ENCODE measurements at places on chromosomes 5 and 9.

GRCh38 chr5:6386271-6386670 lies 7.9 kb upstream of the MED10 start:
- DNase-seq = no peak

GRCh38 chr5:170235876-170236864 lies 3.4 kb downstream of the C5orf58 start:
- DNase-seq = no peak

DNA sequence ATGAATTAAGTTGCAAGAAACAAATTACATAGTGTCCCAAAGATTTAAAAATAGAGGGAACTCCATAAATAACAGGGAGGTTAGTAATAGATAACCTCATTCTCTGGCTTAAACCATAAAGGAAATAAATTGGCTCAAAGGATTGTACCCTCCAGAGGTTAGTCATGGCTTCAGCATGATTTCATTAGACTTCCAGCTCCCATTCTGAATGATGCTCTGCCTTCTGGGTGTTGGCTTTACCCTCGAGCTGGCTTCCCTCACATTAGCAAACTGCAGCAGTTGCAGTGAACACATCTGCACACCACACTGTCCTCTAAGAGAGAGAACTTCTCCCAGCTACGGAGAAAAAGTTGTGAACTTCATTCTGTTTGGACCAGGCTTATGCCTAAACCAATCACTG lies 70.4 kb downstream of the RGS7BP start:
- no peak for DNase-seq

- no peak for DNase-seq
Measured at GRCh38 chr5:65413822-65414221, 67.9 kb downstream of the ADAMTS6 start.

DNA sequence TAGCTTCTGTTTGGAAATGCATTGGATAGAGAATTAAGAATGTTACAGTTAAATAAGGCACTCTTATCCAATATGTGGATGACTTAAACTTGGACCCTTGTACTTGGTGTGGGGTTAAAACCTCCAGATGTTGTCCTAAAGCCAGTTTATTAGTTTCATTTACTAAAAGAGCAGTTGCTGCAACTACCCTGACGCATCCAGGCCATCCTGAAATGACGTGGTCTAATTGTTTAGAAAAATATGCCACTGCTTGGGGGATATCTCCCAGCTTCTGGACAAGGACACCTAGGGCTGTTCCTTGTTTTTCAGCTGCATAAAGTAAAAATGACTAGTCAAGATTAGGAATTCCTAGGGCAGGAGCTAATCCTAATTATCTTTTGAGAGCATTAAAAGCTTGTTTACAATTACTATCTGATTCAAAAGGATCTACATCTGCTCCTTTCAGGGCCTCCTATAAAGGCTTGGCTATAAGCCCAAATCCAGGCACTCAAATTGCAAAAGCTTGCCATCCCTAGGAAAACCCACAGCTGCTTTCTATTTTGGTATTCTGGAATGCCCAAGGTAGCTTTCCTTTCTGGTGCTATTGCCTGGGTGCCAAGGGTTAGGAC lies 45.7 kb upstream of the SLCO4C1 start:
- DNase-seq = no peak

DNA sequence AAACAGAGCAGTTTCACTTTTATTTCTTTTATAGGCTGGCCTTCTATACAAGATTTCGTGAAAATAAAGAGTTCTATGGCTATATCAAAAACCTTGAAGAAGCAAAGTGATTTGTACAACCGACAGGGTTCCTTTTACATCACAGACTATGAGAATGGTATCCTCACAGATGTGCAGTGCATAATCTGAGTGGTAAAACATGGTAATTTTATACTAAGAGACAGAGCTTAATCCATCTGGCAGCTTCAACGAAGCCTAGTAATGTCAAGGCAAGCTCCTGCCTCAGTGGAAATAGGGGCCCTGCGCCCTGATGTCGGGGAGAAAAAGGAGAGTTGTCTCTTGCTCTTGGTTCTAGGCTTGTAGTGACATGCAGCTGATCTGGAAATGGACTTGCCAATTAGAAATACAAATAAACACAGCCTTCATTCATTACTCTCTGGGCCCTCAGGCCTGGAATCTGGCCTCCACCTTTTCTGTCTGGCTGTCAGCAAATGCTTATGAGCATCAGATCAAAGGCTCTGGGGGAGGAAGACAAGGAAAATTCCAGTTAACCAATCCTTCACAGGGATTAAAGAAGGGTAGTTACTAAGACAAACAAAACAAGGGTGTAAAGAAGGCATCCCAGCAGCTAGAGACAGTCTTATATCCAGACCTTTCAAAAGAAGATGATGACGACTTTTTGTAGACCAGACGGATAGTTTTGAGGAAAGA lies 33.6 kb upstream of the TRIM32 start:
- DNase-seq = no peak

- peak; percentile 30 for DNase-seq
Measured at GRCh38 chr9:135130207-135130976, 42.9 kb downstream of the OLFM1 start.

GRCh38 chr9:128901822-128902221 lies 19.0 kb upstream of the PHYHD1 start:
- DNase-seq = no peak

GRCh38 chr5:6029811-6030271 lies 348.5 kb downstream of the MED10 start:
- no peak for DNase-seq

- no peak for DNase-seq
Measured at GRCh38 chr5:56530626-56531138, 284.7 kb upstream of the MAP3K1 start.

DNA sequence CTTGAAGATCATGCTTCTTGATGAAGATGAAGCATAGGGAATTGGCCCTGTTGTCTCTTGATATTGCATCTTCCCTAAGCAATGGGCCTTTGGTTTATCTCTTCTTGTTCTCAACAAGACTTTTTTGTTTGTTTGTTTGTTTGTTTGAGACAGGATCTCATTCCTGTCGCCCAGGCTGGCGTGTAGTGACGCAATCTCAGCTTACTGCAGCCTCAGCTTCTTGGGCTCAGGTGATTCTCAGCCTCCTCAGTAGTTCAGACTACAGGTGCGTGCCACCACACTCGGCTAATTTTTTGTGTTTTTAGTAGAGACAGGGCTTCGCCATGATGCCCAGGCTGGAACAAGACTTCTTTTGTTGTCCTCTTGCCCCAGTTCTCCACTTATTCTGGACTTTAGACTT lies 5.2 kb downstream of the TMEFF1 start:
- no peak for DNase-seq

DNA sequence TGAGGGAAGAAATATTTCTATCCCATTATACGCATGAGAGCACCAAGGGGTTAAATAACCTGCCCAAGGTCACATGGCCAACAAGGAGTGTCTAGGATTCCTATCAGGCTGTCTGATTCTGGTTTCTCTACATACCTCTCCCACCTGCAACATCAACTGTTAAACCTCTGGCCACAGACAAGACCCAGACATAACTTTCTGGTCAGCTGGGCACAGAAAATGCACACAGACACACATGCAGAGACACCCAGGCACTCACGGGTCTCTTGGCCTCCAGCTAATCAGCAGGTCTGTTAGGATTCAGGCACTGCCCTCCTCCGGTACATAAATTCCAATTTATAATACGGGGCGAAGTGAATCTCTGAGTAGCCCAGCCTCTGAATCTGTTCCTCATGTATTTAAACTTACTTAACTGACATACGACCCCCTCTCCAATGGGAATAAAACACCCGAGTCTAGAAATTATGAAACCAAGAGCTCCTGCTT lies 1.5 kb downstream of the SEPTIN8 start:
- DNase-seq = no peak

DNA sequence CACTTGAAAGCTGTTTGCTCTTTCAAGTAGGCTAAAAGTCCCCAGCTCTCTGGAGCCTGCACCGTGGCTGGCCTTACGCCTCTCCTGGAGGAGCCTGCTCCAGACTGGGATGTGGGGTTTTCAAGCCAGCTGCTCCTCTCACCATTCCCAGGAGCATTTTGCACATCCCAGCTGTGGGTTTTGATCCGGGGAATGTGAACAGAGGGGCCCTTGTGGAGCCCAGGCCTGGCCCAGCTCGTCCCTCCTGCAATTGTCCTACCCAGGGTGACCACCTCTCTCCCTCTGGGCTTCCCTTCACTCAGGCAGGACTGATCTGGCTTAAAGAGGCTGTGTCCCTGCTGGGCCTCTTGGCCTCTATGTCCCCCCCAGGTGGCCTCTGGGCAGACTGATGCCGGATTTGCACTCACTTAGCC lies 32.5 kb upstream of the TIFAB start:
- DNase-seq = no peak

- DNase-seq = no peak
Measured at GRCh38 chr9:78691542-78691941, 394.6 kb downstream of the PSAT1 start.

DNA sequence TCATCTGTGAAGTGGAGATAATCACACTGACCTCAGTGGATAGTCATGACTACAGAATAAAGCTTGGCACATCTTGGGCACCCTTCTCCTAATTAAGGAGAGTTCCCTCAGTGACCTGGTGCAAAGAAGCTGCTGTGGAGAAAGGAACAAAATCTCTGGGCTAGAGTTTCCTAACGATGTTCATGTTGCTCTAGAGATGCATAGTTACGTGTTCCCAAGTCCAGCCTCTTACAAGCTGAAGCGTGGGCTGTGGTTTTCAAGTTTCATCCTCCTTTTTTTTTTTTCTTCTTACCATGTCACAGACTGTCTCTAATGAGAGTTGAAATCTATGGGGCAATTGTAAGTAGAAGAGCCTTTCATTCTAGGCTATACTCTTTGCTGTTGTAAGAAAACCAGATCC lies 113.8 kb downstream of the DOCK8 start:
- no peak for DNase-seq

- DNase-seq = no peak
Measured at GRCh38 chr9:98551511-98552286, 157.0 kb downstream of the GABBR2 start.

DNA sequence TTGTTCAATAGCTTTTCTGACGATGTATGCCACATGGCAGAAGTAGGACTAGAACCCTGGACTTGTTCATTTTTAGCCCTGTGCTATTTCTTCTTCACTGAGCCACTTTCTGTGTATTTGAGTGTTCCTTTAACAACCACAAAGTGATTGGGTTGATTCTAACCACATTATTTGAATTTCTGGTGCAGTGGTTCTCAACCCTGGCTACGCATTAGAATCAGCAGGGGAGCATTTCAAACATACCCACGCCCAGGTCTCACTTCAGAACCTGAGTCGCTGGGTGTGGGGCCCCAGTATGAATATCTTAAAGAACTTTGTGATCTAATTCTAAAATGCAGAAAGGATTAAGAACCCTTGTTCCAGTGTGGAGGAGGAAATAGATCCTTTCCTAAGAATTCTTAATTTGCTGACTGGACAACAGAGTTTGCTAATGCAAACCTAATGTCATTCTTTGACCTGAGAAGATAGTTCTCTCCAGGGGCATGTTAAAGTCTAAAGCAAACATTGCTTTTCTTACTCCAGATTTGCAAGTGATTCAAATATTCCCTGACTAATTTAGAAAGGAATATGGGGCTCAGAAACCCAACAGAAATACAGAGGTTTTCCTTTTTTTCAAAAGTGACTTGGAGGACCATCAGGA lies 75.4 kb upstream of the GDNF start:
- DNase-seq = no peak

GRCh38 chr9:120214332-120214731 lies 365.6 kb downstream of the CDK5RAP2 start:
- DNase-seq = no peak

DNA sequence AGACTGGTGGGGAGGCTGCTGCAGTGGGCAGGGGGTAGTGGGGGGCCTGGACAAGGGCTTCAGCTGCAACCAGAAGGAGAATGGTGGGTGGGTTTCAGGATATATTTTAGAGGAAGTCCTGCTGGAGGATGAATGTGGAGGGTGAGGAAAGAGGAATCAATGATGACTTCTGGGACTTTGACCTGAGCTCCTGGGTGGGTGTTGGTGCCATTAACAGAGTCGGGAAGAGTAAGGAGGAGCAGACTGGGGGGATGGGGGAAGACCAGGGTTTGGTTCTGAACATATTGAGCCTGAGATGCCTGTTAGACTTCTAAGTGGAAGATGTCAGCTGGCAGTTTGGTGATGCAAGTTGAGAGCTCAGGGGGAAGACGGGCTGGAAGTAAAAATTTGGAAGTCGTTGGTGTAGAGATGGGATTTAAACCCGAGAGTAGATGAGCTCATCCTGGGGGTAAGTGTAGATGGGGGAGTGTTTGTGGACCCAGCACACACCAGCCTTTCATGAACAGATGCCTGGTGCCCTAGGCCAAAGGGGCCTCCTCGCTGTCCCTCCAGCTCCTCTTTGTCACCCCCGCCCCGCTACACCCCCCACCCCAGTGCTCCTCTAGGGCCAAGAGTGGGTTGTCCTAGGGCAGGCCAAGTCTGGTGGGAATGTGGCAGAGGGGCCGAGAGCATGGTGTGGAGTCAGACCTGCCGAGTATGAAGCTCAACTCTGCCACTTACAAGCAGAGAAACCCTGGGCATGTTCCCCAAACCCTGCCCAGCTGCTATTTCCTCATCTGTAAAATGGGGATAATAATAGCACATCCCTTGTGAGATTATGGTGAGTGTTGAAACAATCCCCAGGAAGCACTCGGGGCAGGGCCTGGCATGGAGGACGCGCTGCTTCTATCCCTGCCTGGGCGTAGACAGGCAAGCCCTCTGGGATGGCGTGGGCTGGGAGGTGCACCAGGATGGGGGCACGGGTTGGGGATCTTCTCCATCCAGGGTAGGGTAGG lies 4.0 kb downstream of the DNM1 start:
- DNase-seq = no peak

DNA sequence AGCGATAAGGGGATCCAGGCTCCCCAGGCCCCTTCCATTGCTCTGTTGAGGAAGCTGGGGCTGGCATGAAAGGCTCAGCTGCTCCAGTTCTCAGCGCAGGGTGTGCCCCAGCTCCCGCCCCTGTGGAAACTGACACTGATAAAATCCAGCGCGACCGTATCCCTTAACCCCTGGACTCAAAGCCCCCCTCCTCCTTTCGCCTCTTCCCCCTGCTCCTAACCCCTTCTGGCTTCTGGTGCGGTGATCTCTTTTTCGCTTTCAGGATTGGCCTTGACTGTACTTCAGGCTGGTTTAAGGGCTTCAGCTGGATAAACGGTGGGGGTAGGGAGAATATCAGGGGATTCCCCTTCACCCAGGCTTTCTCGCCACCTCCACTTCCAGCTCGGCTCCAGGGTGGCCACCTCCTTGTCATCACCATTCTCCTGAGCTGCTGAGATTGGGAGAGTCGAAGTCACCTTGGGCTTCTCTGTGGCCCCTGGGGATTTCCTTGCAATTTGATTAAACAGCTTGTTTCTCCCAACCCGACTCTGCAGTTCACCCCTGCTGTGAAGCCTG lies 843 bp downstream of the BSPRY start:
- DNase-seq = no peak
